T-helper 1 cell treated with Interleukin-12 subunit alpha and Interleukin-12 subunit beta and Interleukin-4 antibody, amounts not matched to agents 30 ng/mL and 1 ng/mL, for 36 hours (primary cell): ENCODE measurements at places on chromosomes 5 and 9. TPM values are rescaled to one million over a fixed set of nuclear protein-coding genes. Genes with fewer than 3 reads are reported as not detected.

The COL5A1 gene
- 0.02 and 0.15 TPM in 2 replicates for total RNA-seq

The TRIM7 gene
- total RNA-seq: 0.32 and 0.56 TPM in 2 replicates

The PLEKHG4B gene
- total RNA-seq: not detected in 2 replicates

The ZFR gene
- total RNA-seq: 56.5 and 59.1 TPM in 2 replicates

The C9orf152 gene
- total RNA-seq: not detected in 2 replicates

The PHYHD1 gene
- 2.7 and 2.9 TPM in 2 replicates for total RNA-seq

The SLC46A2 gene
- not detected in 2 replicates for total RNA-seq

The SNX18 gene
- 41.4 and 42.9 TPM in 2 replicates for total RNA-seq

The CLTA gene
- total RNA-seq: 151 and 155 TPM in 2 replicates

The CCL19 gene
- total RNA-seq: not detected in 2 replicates

The PCDHA4 gene
- total RNA-seq: not detected in 2 replicates

The PTCD2 gene
- 8.6 and 10.3 TPM in 2 replicates for total RNA-seq

The C9orf153 gene
- total RNA-seq: 0.25 and 0.54 TPM in 2 replicates

The CCNH gene
- 63.5 and 63.8 TPM in 2 replicates for total RNA-seq

The PCDH12 gene
- 0.81 and 0.98 TPM in 2 replicates for total RNA-seq

The NUTM2F gene
- not detected in 2 replicates for total RNA-seq

The CCDC192 gene
- not detected in 2 replicates for total RNA-seq

The SERINC5 gene
- 50.5 and 53.1 TPM in 2 replicates for total RNA-seq

The HAPLN1 gene
- not detected in 2 replicates for total RNA-seq

The PELO gene
- 21.6 and 23.1 TPM in 2 replicates for total RNA-seq

The DRD1 gene
- total RNA-seq: not detected in 2 replicates

The RLN1 gene
- 0.80 and 1.9 TPM in 2 replicates for total RNA-seq

The FREM1 gene
- total RNA-seq: 0.02 TPM in 1 of 2 replicates, not detected in the other

The EFCAB9 gene
- total RNA-seq: not detected in 2 replicates

The IGFBPL1 gene
- not detected in 2 replicates for total RNA-seq

The SOWAHA gene
- 0.51 TPM in 2 replicates for total RNA-seq

The ASTN2 gene
- 5.4 and 5.8 TPM in 2 replicates for total RNA-seq

The FOXI1 gene
- total RNA-seq: 0.10 TPM in 1 of 2 replicates, not detected in the other

The IRX1 gene
- total RNA-seq: not detected in 2 replicates

The PRUNE2 gene
- 0.83 and 1.6 TPM in 2 replicates for total RNA-seq

The CCL28 gene
- total RNA-seq: 11.1 and 12.7 TPM in 2 replicates

The DIAPH1 gene
- 273 and 283 TPM in 2 replicates for total RNA-seq

The FGF18 gene
- 0.12 TPM in 1 of 2 replicates, not detected in the other for total RNA-seq

The AGXT2 gene
- total RNA-seq: not detected in 2 replicates

The GABRP gene
- total RNA-seq: not detected in 2 replicates

The SPINK7 gene
- not detected in 2 replicates for total RNA-seq

The THBS4 gene
- 0.73 and 1.1 TPM in 2 replicates for total RNA-seq

The IPO11 gene
- total RNA-seq: 27.2 and 29.1 TPM in 2 replicates

The TXNDC8 gene
- not detected in 2 replicates for total RNA-seq

The LHX3 gene
- total RNA-seq: not detected in 2 replicates

The NOXA1 gene
- 0.44 and 0.80 TPM in 2 replicates for total RNA-seq

The IL5 gene
- 0.34 and 0.39 TPM in 2 replicates for total RNA-seq

The NEUROG1 gene
- not detected in 2 replicates for total RNA-seq

The TRAF2 gene
- total RNA-seq: 80.6 and 85.0 TPM in 2 replicates
